ENCODE measurements at places on chromosomes 3 and 15.
A peak's percentile ranks its signal among the peaks of the same experiment; 100 is the strongest.

DNA sequence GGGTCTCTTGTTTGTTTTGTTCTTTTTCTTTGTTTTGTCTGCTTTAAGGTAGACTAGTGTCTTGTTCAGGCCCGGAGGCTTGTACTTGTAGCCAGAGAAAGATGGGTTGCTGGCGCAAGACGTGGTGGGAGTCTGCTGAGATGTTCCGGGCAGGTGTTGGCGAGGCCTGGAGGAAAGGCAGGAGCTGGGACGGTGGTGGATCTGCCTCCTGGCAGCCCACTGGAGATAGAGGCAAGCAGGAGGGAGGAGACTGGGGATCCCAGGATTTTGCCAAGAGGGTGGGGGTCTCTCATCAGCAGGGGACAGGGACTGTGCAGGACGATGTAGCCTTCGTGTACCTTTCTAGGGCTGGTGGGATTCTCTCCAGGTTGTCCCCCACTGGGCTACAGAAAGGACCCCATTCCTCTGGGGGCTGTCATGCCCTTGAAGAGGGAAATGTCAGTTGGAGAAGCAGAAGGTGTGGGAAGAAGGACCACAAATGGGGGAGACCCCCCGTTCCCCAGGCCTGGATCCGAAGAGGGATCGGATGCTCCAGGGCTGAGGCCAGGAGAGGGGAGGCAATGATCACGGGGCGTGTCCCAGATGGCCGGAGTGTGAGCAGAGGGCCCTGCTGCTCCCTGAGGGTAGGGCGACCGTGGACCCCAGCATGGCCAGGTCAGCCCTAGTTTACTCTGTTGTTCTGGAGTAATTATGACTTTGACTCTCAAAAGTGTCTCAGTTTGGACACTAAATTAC is 7.0 kb downstream of the CHAC1 start:
- DNase-seq: no peak

GRCh38 chr3:194135806-194136518 is at the start of gene HES1:
Gene HES1 (plus strand): TSS chr3:194136148. CDS start chr3:194136381, 233 bp downstream.
- DNase-seq: peak; percentile 99

DNA sequence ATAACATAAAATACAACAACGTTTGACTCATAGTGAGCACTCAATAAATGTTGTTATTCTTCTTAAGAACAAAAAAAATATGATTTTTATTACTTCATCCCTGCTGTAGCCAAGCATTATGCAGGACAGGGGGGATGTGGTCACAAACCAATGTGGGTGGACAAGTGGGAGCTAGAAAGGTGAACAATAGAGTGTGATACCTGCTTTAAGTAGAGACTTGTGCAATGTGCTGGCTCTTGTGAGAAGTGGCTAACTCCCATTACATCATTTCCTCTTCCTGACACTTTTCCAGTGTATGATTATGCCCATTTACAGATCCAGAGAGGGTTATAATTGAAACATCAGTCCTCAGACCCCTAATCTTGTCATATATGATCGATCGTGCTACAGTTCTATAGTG is 193.6 kb downstream of the UBE2E2 start:
- no peak for DNase-seq

DNA sequence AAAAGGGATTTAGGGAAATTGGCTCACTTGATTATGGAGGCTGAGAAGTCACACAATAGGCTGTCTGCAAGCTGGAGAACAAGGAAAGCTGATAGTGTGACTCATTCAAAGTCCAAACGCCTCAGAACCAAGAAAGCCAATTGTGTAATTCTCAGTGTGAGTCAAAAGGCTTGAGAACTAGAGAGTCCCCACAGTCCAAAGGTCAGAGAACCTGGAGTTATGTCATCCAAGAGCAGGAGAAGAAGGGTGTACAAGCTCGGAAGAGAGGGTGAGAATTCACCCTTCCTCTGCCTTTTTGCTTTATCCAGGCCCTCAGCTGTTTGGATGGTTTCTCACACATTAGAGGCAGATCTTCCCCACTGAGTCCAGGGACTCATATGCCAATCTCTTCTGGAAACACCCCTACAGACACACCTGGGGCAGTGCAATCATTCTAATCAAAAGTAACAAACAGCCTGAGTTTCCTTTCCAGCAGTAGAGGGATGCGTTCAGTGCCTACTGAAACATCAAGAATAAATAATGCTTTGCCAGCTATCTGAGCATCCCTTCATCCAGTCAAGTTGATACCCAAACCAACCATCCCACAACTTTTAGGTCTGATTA is 271.5 kb downstream of the SATB1 start:
- no peak for DNase-seq

DNA sequence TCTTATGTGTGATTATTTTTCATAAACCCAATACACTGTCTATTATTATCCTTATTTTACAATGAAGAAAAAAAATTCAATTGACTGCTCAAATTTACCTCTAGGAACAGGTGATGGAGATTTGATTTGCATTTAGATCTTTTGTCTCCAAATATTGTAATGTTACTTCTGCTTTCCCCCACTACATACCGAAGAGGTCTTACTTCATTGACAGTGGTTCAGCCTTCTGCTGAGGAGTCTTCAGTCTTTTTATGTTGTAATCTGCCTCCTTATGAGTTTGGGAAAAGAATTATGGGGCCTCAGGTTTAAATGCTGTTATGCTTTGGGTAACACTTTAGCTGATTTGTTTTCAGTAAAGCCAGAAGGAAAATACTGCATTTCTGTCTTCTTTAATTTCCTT is 199.5 kb downstream of the LPP start:
- no peak for DNase-seq

- no peak for DNase-seq
Observed at GRCh38 chr15:78204351-78205309, 29.7 kb downstream of the ACSBG1 start.

DNA sequence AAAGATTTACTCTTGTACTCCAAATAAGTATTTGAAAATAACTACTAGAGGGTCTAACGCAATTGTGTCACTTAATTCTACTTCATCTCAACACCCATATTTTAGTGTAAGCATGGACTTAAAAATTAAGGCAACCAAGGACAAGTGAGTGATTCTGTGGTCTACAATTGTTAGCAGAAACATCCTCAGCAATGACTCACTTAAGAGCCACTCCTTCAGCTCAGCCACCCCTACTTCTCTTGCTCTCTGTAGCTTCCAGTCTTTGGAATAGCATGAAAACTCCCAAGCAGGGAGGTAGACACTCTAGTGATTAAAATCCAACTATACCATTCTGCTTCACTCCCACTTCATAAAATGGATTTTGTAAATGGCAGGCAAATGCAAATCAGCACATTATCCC is 116.0 kb upstream of the LRRN1 start:
- DNase-seq: no peak

DNA sequence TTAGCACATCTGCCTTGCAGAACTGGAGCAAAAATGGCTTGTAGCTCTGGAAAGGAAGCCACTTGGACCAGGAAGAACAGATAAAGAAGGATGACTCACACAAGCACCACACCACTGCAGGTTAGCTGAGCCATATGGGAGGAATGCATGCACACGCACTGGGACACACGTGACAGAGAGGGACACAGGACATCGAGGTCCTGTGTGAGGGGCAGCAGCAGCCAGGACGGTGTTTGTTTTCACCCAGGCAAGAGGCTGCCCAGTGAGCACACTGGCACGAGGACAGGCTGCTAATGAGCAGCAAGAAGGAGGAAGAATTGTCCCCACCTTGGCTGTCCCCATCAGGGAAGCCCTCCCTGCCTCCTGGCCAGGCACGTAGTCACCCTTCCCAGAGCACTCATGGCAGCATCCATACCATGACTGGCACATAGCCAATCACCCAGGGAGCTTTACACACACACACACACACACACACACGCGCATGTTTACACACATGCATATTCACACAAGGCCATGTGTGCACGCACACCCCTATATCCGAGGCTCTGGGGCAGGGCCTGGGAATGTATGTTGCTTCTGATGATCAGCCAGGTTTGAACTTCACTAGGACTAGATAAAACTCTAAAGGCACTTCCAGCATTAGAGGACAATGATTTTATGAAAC is 24.0 kb upstream of the SPTBN5 start:
- DNase-seq: no peak

GRCh38 chr15:93866476-93866875 is 364.9 kb upstream of the MCTP2 start:
- DNase-seq: no peak

- DNase-seq: peak; percentile 12
Observed at GRCh38 chr15:80093854-80094418, 34.5 kb downstream of the ZFAND6 start.

DNA sequence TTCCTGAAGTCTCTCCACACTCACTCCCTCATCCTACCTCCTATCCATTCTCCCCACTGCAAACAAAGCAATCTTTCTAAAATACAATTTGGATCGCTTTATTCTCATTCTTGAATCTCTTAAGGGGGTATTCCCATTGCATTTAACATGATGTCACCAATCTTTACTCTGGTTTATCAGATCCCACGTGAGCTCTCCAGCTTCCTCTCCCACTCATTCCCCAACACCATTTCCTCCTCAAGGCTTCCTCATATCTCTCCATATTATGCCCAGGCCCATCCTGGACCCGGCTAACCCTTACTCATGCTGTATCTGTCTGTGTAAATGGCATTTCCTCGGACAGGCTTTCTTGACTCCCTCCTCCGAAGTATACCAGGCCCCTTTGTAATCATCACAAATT is 165.0 kb downstream of the CD47 start:
- DNase-seq: no peak

DNA sequence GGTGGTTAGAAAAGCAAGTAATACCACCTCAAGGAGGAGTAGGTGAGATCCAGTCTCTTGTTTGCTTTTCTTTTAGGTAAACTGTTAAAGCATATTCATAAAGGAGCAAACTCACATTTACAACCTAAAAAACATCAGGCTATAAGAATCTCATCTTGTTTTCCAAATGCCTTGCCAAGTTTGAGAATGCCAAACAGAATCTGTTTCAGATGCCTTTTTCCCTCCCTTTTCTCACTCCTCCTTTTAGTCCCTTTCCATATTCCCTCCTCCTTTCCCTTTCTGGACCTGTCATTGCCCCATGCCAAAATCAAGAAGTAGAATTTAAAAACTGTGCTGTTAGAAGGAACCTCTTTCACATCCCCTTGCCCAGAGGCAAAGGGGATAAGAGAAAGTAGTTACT is 140.3 kb downstream of the ARPP21 start:
- DNase-seq: no peak

GRCh38 chr3:144760831-144761230 is 789.2 kb downstream of the DIPK2A start:
- DNase-seq: no peak

- peak; percentile 75 for DNase-seq
Observed at GRCh38 chr15:70715840-70716485, 47.4 kb downstream of the UACA start.

- no peak for DNase-seq
Observed at GRCh38 chr15:76565366-76565765, 228.8 kb downstream of the ISL2 start.

DNA sequence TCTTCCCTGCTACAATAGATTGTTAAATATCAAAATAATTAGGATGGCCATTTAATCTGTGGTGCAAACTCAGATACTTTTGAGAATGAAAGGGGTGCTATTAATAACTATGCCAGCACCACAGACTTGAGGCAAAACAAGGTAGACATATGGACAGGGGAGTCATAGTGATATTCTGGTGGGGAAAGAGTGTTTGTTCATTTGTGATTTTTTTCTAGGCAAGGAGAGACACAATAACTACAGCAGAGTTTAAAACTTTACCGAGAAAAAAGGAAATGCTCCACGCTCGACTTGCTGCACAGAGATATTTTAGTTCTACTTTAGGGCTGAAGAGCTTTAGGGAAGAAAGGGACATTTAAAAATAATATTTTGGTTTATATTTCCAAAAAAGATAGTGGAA is 611.2 kb upstream of the GRM7 start:
- no peak for DNase-seq

DNA sequence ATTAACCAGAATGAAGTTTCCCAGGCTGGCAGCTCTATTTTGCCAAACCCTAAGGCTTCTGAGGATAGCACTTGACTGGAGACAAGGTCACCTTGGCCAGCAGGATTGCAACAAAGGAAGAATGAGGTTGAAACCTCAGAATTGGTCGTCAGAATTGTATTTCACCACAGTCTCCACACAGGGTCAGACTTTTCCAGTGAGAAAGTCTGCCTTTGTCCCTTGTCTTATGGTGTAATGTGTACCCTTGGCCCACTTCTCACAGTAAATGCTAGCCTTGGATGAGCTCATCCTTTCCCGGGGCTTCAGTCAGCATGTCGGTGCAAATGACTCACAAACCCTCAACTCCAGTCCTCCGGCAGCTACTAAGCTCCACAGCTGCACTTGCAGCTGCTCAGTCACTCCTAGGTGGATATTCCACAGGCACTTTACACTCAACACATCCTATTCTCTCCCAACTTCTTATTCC is 19.7 kb downstream of the SSR3 start:
- DNase-seq: peak; percentile 78

DNA sequence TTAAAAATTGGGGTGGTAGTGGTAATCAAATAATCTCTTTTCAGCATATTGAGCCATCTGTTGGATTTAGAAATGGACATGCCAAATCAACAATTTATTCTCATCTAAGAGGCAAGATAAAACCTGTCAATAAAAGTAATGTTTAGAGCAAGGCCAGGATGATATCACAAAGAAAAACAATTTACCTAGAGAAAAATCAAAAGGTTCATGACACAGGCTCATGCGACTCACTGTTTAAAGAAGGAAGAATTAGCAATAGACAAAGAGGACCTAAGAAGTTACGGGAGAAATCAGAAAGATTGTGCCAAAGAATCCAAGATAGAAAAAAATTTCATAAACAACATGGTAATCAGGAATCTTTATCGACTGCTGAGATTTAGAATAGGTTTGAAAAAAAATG is 868.5 kb upstream of the GBE1 start:
- DNase-seq: no peak

- DNase-seq: peak; percentile 5
Observed at GRCh38 chr15:95327661-95328060, 1002.8 kb upstream of the NR2F2 start.

DNA sequence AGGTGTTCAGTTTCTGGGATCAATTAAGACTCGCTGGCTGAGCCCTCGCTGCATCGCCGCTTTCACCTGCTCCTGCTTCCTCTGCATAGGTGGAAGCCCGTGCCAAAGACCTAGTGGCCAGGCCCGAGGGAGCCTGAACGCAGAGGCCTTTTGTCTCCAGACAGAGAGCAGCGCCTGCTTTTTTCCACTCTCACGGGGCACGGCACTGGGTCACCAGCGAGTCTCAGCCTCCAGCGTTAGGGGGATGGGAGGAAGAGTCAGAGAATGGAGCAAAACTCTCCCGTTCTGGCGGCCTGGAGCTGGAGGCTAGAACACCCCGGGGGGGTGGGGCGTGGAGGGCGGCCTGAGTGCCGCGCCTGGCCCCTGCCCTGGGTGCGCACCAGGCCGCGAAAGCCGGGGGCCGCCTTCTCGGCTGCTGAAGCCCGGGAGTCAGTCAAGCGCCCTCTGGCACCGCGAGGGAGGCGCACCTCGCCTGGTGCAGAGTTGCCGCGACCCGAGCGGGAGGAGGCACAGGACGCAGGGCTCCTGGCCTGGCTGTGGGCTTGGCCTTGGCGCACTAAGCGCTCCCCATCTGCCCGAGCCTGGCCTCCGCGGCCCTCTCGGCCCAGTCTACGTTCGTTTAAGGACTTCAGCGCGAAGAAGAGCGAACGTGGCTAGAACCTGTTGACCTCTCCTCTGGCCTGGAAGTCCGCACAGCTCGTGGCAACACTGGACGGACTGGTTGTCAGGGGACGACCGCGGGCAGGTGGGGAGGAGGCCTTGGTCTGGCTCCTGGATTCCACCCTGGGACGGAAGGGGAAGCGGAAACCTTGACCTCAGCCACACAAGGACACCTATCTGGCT is 21.5 kb downstream of the NR2F2 start:
- DNase-seq: peak; percentile 60
